ENCODE measurements at places on chromosomes 11 and 22. TPM values are rescaled to one million over a fixed set of nuclear protein-coding genes. Genes with fewer than 3 reads are reported as not detected.

GRCh38 chr11:117769533-117769932 is 27.5 kb downstream of the DSCAML1 start:
- no peak for DNase-seq

DNA sequence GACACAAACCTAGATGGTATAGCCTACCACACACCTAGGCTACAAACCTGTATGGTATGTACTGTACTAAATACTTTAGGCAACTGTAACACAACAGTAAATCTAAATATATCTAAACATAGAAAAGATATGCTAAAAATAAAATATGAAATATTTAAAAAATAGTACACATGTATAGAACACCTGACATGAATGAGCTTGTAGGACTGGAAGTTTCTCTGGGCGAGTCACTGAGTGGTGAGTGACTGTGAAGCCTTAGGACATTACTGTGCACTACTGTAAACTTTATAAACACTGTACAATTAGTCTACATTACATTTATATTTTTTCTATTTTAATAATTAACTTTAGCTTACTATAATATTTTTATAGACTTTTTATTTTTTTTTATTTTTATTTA is 1301.3 kb downstream of the FAM181B start:
- DNase-seq, result no peak

DNA sequence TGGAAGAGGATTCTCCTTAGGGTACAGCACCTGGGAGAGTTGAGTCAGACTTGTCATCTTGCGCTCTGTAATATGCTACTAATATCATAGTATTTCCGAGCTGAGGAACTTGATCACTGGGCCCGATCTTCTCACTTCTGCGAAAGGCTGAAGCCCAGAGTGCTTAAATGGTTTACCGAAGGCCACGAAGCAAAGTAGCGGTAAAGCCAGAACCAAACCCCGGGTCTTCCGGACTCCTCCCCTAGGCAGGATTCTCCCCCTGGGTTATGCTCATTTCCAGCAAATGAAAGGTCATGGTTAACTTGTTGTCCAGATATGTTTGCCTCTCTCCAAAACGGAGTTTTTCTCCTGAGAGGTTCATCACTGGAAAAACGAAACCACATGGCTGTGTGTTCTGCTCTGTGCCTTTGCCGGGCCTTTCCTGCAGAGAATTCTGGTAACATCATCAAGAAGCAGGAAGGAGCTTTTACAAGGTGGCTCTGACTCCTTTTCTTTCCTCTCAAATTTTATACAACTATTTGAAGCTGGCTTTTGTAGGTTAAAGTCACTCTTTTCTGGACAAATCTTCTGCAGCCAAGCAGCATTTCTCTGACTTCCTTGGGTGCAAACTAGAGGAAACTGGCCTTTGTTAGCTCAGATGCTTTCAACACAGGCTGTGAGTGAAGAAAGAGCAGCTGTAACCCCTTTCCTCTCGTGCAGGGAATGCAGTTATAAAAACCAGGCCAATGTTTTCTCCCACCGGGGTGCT is 35.5 kb downstream of the UBASH3B start:
- DNase-seq, result no peak

DNA sequence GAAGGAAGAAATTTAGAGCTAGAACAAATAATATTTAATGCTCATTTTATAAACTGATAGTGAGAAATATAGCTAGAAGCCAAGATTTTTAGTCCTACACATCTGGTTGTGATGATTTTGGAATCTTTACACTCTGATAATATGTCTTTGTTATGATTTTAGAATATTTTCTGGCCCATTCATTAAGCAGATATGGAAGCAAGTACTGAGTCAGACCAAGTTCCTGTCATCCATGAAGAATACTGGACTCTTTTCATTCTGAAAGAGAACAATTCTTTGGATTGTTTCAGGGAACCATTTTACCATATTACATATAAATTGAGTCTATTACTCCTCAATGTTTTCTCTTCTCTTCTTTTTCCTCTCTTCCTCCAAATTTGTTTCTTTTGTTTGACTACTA is 227.4 kb downstream of the TMEM135 start:
- DNase-seq, result no peak

- DNase-seq, result no peak
Measured at GRCh38 chr11:85826116-85826855, 15.3 kb upstream of the SYTL2 start.

DNA sequence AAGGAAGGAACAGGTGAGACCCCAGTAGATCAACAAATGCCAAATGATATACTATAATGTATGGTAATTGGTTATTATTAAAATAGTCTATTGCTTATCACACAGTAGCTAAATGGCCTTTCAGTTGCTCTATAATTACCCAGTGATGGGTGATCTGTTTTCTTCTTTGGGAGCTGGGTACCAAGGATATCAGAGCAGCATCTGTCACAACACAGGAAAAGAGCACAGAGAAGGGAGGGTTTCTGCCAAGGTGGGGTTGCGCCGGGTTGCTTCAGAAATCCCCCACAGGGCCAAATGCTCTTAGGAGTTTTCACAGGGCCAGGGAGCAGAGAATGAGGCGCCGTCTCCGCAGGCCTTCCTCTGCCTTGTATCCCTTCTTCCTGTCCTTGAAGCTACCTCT is 469.4 kb downstream of the INSC start:
- DNase-seq, result no peak

- DNase-seq, result peak; percentile 87
Measured at GRCh38 chr11:14422052-14422813, 63.2 kb upstream of the RRAS2 start.

- DNase-seq, result no peak
Measured at GRCh38 chr22:28171712-28172111, 252.7 kb upstream of the PITPNB start.

DNA sequence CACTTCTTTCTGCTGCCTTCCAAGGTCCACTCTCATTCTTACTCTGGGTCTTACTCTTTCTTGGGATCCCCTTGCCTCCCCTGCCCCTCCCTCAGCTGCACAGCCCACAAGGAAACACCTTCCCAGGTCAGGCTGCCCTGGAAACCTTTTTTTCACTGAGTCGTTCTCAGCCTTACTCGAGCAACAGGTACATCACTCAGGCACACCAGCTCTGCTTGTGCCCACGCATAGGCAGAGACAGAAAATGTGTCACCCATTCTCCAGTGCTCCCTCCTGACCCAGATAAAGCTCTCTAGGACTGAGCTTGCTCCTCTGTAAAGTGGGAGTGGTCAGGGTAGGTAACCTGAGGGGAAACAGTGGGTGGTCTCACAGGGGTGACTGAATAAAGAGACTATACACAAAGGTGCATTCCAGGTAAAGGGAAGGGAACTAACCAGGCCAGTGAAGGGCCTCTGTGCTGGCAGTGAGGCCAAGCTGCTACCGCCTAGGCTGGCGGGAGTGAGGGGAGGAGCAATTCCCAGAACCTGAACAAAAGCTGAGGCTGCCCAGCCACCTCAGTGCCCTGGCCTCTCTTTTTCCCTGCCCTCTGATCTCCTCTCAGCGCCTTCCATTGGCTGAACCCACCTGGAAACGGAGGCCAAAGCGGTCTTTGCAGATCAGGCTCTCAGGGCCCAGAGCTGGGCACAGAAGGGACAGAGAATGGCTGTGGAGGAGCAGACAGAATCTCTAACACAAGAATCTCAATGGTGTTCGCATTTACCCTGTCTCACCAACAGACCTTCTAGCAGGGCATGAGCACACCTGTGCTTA is 15.9 kb downstream of the PRG3 start:
- DNase-seq, result no peak

GRCh38 chr22:38017272-38017920 is 33.0 kb upstream of the SOX10 start:
- DNase-seq, result peak; percentile 89

DNA sequence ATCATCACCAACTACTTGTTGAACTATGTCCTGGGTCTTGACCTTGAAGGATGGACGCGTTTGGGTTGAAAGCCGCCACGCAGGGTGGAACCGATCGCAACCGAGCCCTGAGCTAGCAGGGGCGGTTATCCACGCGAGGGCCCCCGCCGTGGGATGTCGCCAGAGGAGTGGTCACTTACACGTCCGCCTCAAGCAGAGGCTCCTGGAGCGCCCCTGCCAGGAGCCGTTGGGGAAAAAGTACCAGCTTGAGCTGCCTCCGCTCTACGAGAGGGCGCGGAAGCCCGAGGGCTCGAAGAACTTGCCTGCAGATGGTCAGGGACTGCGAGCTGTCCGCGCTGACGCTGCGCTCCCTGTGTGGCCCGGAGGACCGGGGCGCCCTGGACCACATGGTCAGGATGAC is 100.7 kb upstream of the OR4C13 start:
- no peak for DNase-seq

- DNase-seq, result no peak
Measured at GRCh38 chr22:37610480-37611129, 2.0 kb downstream of the GGA1 start.

DNA sequence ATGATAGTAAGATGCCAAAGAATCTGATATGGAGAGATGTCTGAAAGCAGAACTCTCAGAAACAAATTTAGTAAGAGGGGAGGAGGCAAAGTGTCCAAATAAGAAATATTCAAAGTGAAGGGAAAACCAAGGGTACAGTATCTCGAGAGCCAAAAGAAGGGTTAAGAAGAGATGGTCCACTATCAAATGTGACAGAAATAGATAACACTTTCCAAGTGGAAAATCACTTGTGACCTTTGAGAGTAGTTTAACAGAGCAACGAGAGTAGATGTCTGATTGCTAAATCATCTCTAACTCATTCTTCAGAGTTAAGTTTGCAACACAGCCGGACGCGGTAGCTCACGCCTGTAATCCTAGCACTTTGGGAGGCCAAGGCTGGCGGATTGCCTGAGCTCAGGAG is 4.3 kb upstream of the BUD13 start:
- no peak for DNase-seq

- DNase-seq, result no peak
Measured at GRCh38 chr11:20474176-20474881, 86.8 kb downstream of the PRMT3 start.

DNA sequence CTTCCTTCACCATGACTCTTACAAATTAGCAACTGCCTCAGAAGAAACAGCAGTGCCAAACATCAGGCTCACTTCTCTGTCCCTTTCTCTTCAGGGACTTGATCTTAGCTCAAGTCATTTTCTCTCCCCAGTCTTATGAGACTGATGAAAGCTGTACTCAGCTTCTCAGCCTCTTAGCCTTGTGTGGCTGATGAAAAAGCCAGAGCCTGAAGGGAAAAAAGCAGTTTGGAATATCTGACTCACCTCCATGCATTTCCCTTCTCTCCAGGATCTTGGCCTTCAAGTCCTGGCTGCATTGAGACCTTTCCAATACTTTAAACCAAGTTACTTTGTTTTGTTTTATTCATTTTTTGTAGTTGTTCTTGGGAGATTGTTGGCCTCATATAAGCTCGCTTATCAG is 195.9 kb downstream of the SPON1 start:
- DNase-seq, result no peak

CRACR2B gene
- total RNA-seq, result 21.2 TPM

CHRNA10 gene
- total RNA-seq, result 2.3 TPM

CBL gene
- total RNA-seq, result 9.4 TPM

CNGA4 gene
- not detected for total RNA-seq

OMP gene
- not detected for total RNA-seq

MUC5B gene
- total RNA-seq, result not detected

LARGE1 gene
- 15.2 TPM for total RNA-seq

Measured in thyroid gland (tissue), 4 donors.